ENCODE measurements at places on chromosomes 4 and X.

DNA sequence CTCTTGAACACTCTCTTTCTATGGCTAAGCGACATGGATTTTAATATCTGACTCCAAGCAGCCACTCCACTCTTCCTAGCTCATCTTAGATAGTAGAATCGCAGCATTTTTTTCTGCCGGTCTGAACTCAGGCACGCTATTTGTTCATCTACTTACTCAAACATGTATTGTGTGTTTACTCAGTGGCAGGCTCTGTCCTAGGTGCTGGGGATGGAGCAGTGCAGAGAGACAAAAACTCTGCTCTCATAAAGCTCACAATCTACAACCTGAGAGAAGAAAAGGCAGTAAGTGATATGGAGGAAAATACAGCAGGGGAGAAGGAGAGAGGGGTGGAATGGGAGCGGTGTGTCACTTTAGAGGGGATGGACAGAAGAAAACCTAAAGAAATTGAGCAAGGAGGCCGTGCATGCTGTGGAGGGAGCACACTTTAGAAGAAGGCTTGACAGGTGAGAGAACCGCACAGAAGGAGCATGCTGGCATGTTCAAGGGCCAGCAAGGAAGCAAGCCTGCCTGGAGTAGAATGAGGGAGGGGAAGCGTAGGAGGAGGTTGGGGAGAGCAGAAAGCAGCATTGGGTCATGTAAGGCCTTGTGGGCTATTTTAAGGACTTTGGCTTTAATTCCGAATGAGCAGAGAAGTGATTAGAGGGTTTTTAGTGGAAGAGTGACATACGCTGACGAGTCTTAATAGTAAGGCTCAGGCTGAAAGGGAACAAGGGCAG, 132.0 kb downstream of the ANK2 start:
- no peak for DNase-seq

DNA sequence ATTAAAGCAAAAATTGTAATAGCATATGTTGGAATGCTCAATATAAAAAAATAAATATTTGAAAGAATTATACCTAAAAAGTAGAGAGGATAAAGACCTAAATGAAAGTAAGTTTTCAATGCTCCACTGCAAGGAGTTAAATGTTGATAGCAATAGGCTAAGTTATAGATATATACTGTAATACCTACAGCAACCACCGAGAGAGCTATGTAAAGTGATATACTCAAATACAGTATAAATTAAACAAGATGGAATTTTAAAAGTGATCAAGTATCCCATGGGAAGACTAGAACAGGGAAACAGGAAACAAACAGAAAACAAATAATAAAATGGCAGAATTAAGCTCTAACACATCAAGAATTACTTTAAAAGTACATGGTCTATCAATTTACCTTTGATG, 73.9 kb downstream of the CASP3 start:
- peak; percentile 13 for DNase-seq

- no peak for DNase-seq
Observed at GRCh38 chr4:155774033-155774432, 15.2 kb downstream of the GUCY1B1 start.

DNA sequence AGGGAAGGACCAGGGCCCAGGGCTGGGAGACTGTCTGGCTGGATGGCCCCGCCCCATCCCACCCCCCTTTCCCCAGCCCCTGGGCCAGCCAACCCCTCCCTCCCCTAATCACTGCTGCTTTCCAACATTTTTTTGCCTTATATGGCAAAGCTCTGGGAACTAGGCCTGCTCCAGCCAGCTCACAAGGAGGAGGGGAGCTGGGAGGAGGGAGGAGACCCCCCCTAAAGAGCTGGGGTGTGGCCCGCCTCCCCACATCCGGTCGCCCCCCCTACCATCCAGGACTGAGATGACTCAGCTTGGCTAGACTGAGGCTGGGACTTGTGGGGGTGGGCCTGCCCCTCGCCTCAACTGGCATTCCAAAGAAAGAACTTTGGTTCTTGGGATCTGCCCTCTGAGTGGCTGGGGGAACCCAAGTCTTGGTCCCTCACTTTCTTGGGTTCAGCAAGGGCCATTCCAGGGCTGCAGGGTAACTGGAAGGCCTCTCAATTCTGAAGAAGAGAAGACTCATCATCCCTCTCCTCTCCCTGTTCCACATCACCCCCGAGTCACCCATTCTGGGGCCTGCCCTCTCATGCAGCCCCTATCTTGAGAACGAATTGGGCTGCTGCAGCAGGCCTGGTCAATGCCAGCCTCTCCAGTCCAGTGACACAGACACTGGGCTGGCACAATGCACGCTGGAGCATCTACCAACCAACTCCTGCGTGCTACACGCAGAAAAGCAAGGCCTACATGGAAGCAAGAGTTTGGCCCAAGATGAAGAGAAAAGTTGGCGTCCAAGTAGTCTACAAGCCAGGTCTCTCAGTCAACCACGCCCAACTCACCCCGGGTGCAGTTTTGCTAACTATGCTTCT, 4.8 kb downstream of the FLNA start:
- DNase-seq = peak; percentile 92

DNA sequence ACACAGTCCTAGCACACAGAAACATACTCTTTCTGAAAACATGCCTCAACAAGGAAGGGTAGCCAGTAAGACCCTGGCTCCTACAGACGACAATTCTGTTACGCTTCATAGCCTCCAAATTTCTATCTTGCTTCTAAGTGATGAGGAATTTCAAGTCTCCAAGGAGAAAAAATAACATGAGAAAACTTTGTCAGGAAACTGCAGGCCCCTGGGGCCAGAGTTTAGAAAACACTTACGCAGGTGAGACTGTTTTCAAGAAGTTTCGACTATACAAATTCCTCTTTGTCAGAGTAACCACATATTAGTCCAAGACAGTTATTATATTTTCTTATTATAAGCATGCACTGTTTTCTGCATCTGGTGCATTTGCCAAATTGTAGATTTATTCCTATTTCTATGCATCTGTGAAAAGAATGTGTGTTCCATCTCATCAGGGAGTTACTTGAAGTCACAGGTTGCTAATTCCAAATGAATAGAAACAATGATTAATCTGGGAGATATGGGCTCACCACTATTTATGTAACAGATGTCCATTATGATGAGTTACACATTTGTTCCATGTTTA, 30.3 kb upstream of the HCCS start:
- DNase-seq = no peak

DNA sequence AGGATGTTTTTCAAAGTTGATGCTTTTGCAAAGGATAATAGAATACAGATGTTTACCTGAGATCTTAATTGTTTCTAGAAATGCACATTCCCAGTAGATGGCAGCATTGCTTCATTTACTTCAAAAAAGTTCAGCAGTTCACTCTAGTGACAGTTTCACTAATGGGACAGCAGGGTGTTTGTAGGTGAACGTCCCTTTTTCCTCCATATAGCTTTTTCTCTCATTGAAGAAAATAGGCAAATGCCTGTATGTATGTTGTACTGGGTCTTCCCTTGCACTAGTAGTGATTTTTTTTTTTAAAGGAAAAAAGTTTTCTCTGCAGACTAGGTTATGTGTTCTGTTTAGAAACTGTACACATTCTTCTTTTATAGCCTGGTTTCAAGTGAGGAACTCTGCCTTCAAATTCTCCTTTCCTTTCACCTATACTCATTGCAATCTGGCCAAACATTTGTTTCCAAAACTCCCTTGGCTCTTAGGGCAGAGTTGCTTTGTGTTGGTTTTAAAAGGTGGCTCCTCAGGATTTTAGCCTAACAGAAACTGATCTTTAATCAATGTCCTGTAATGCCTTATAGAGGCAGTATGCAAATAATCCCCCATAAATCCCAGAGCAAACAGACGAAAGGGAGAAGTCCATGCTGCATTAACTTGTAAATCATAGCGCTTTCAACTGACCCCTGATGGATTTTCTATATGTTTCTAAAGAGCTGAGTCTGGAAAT, 86.3 kb downstream of the EGF start:
- peak; percentile 59 for DNase-seq

GRCh38 chr4:71211748-71212147, 127.1 kb upstream of the SLC4A4 start:
- no peak for DNase-seq

GRCh38 chr4:16259889-16260246, 33.6 kb upstream of the TAPT1 start:
- no peak for DNase-seq

GRCh38 chrX:1600406-1601050, 9.1 kb downstream of the AKAP17A start:
- DNase-seq = no peak

DNA sequence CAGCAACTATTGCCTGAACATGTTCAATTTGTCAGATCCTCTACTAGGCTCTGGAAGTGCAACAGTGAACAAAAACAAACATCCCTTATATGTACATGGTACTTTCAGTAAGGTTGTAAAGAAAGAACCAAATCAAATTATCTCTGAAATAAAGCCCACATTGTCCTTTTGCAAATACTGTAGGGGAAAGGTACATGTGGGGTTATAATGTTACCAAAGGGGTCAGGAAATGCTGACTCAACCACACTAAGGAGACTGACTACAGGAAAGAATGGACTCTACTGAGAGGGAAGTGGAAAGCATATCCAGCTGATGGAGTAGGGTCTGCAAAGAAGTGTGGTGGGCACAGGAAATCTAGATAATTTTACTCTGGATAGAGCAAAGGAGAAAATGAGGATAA, 61.5 kb downstream of the PCDH18 start:
- no peak for DNase-seq

- no peak for DNase-seq
Observed at GRCh38 chr4:135282676-135283075, 1081.1 kb upstream of the PABPC4L start.

- no peak for DNase-seq
Observed at GRCh38 chrX:84336646-84337045, 148.6 kb upstream of the RPS6KA6 start.

GRCh38 chr4:165207431-165208220, at the start of gene KLHL2:
TSS of gene KLHL2 (plus strand) at chr4:165207561. CDS start at chr4:165207877, 316 bp downstream.
- peak; percentile 80 for DNase-seq

- peak; percentile 31 for DNase-seq
Observed at GRCh38 chr4:119523399-119523798, 105.2 kb downstream of the PDE5A start.

DNA sequence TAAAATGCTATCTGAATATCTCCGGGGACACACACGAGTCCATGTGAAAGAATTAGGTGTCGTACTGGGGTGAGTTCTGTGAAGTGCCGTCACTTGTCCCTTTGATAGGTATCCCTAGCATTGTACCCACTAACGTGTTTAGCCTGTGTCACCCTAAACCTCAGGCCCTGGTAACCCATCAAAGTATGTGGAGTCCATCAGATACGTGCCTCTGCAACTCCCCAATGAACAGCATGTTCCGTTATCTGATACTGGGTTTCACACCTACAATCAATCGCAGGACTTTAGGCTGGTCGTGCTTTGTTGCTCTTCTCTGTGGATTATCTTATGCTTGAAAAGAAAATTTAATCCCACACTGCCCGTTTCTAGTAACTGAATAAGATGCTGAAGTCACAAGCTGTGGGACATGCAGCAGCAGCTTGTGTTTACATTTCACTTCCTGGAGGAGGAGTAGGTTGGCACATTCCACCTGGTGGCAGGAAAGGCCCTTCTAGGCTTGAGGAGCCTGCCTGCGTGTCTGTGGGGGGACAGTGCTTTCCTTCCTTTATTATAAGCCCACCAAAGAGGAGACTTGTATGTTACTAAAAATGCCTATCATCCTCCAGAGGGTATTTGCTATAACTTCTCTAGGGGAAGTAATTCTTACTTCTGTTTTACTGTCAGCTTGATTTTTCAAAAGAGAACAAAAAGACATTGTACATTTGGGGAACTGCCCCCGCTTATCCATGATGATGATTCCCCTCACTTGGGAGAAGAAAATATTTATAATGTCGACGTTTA, 127.2 kb downstream of the FNIP2 start:
- DNase-seq = peak; percentile 49

DNA sequence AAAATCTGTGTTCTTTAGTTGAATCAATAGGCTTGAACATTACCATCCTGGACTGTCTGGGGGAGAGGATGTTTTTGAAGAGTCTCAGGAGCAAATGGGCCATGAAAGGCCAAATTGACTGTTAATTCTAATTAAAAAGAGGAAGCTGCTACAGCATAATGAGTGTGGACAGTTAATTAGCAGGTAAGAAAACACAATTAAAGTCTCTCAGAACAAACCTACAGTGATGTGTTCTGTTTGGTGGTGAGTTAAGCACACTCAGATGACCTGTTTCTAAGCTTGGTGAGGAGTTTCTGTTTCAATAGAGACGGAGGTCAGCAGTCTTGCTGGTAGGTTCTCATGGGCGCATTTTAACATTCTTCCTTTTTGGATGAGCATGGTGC, 68.1 kb downstream of the DRD5 start:
- no peak for DNase-seq

- no peak for DNase-seq
Observed at GRCh38 chr4:3291411-3291968, 1.3 kb upstream of the RGS12 start.

DNA sequence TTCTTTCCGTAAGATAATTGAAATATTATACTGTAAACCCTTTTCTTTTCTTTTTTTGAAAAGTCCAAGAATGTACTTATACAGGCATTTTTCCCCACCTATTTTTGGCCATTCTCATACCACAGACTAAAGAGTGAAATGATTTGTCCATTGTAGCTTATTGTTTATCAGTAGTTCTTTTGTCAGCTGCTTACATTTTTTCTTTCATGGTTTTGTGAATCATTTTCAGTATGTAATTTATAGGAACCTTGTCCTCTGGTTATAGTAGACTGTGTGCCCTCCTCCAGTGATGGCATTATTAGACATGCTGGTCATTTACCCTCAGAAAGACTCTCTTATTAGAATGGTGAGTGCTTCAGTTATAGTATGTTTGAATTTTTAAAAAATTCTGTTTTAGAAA, 56.7 kb downstream of the CCKAR start:
- DNase-seq = no peak

DNA sequence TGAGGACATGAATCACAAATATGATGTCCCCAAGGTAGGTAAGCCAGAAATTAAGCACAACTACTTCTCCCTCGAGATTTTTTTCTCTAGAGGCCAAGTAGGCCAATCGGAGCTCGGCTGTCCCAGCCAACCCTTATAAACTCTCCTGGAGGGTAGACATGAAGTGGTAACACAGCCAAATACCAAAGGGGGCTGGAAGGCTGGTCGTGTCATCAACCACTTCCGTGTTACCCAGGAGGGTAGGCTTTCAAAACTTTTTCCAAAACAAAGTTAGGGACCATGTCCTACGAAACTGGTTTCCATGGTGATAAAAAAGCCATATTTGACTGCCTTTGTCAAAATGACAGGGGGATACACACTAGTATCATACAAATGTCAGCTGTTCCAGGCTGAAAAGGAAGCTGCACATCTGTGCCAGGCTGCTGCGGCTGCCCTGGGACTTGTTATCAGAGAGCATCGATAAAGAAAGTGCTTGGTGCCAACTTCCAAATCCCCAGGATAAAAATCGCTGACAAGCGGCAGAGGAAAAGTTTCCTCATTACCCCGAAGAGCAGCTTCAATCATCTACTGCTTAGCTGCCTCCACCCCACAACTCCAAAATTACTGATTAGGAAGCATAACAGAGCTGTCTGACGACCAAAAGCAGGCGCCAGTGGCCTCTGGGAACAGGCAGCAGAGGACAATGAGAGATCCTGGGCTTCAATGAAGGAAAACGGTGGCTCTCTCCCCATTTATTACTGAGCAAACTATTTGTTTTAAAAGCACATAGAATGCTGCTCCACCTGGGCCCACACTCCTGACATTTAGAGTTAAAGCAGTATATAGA, 20.8 kb downstream of the BCOR start:
- no peak for DNase-seq

GRCh38 chr4:10336471-10336870, 120.8 kb downstream of the ZNF518B start:
- DNase-seq = no peak

All from endothelial cell of umbilical vein (primary cell).